ENCODE measurements at places on chromosomes 3 and 15. TPM values are rescaled to one million over a fixed set of nuclear protein-coding genes. Genes with fewer than 3 reads are reported as not detected.

SNRK gene
- 38.1 TPM for total RNA-seq

PEAK1 gene
- total RNA-seq, result 11.3 TPM

DNA sequence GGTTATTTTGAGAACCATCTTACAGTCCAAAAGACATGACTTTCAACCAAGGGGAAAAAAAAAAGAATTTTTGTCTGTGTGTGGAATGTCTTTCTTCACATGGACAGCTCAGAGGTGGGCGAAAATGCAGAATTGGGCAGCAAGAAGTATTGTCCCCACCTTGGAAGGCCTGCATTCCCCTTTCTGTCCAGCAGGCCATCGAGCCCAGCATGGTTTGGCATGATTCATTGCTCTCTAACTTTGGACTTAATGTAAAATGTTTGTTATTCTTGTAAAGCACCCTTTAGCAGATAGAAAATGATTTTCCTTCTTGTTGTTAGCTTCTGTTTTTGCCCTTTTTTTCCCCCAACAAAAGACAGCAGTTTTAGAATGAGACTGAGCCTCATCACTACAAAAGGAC, 12.4 kb downstream of the MYO1E start:
- DNase-seq, result no peak

- no peak for DNase-seq
Observed at GRCh38 chr15:39286706-39287105, 294.2 kb upstream of the THBS1 start.

DNA sequence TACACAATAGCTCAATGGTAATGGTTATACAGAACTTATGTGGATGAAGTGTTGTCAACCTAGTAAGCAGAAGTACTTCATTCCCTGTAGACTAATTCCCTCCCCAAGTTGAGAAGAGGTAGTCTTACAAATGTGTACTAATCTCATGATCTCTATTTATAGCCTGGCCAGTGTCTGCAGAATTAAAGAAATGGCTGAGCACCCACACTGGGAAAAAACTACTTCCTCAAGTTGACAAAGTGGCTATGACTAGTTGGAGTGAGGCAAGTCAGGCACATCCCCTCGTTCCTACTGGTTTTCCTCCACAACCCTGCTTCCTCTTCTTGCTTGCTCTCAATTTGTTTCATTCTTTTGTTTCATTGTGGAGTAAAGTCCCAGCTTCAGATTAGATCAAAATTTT, 566.7 kb upstream of the ZNF717 start:
- DNase-seq, result no peak

DNA sequence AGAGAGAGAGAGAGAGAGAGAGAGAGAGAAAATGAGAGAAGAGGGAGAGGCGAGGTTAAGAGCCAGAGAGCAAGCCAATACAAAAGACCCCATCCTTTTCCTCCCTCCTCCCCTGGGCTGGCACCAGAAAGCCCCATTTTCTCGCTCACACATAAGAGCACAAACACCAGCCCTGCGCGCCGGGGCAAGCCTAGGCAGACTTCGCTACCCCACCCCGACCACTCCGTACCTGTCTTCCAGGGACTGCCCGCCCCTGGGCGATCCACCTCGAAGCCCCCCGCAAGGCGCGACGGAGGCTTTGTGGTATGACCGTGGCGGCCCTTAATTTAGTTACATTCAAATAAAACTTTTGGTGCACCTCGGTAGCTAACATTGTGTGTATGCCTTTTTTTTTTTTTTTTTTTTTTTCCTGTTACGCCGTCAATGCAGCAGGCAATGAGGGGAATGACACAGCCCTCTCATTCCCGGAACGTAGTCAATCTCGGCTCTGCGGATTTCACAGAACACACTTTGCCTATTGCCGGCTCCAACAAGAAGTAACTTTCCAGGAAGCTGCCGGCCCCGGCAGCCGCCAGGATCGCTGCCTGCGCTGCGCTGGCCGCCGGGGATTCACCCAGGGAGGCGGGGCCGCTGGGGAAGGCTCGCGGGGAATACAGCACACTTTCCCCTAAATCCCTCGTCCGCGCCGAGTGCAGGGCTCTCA, 7.7 kb downstream of the BCL6 start:
- peak; percentile 72 for DNase-seq

DNA sequence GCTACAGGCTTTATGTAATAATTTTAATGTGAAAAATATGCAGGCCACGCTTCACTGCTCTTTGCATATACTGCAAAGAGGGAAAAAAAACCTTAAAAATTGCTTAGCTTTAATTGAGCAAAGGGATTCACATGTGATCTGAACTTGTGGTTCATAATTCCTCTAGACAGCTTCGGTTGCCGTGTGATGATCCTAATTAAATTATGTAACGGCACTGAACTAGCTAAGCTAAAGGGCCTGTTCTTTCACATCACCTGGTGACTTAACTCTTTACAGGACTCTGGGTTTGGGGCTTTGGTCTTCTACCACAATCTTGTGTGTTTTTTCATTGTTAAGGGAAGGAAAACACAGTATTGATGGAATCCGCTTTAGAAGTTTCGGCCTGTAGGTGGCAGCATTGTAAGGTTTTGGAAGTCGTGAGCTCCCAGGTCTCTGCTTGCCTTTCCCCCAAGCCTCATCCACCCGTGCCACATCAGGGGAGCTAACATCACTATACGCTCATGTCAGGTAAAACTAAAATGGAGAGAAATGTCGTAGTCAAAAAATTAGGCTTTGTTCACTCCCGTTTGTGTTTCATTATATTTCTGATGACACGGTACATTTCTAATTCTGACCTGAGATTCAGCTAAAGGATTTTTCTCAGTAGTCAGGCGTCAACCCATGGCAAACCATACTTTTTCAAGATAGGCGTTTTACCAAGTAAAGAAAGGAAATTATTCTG, 205.6 kb upstream of the DPH6 start:
- DNase-seq, result peak; percentile 64

DNA sequence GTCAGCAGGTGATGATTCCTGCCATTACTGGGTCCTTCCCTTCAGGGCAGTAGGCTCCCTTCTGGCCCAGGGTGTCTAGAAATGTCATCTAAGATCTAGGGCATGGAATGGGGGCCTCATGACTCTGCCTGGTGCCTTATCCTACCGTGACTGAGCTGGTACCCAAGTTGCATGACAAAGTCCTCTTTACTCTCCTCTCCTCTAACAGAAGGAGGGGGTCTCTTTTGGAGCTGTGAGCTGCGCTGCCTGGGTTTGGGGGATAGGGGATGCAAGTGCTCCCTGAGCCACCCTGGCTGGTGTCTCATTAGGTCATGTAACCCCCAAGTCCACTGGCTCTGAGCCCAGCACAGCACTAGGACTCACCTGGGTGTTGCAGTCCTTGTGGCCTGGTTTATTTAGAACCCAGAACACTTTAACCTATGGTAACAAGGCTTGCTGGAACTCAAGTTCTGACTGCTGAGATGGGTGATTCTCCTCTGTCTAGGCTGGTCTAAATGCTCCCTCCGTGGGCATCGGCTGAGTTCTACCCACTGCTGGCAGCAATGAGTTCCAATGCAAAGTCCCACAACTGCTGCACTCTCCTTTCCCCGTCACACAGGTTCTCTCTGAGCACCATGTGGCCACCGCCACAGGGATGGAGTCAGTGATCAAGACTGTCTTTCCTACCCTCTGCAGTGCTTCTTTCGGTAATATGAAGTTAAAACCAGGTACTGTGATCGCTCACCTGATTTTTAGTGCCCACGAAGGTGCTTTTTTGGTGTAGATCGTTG, 34.0 kb downstream of the XXYLT1 start:
- DNase-seq, result no peak

GRCh38 chr15:43219929-43220928, 589 bp downstream of the EPB42 start:
- no peak for DNase-seq

GRCh38 chr15:45401665-45402161, 23.4 kb upstream of the GATM start:
- DNase-seq, result no peak
